ENCODE measurements at places on chromosomes 5 and 9.

DNA sequence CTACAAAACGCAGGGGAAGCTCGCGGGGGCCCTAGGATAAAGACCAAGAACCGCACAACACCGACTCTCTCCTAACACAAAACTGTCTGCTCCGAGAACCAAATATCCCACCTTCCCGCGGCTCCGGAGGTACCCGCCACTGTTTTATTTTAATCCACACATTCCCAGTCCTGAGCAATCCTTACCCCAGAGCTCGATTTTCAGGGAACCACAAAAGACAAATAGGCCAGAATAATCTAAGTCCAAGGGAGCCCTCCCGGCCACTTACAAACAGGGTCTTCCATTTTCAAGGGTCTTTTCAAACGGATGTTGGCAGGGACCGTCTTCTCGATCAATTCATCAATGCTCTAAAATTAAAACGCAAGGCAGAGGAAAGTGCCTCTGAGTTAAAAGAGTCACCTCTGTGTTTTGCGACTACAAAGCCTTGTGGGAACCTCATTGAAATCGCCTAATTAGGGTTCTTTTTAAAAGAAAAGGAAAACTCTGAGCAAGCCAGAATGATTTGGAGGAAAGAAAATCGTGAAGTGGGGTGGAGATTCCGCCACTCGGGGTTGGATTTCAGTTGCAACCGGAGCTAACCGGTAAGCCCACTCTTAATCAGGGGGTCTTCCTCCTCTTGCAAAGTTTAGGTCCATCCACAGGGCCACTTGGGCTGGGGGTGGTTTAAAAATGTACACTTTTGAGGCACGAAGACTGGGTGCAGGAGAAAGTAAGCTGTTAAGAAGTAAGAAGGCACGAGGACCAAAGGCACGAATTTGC is 1.0 kb downstream of the GLDC start:
- no peak for DNase-seq

GRCh38 chr5:423626-424261 is 19.2 kb upstream of the EXOC3 start:
- DNase-seq: no peak

DNA sequence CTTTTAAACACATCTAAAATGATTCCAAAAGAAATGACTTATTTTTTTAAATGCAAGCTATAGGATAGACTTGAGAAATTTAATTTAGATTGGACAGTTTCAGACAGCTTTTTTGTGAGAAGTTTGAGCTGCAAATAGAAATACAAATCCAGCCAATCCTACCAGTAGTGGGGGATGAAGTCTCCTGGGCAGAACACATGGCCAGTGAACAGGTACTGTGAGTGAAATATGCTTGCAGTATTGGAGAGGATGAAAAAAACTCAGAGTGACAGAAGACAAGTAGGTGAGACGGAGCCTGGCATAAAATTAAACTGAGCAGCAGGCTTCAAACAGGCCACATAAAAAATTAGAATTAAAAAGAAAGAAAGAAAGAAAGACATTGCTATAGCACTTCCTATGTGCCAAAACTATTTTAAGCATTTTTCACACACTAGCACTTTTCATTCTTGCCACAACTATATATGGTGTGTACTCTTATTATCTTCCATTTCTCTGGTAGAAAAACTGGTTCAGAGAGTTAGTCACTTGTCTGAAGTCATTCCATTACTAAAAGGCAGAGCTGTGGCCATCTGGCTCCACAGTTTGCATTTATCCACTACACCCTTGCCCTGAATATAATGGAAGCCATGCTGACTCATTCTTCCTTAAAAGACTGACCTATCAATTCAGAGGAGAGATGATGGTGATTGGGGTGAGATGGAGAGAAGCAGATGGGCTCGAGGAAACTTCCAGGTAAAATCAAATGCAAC is 310.2 kb upstream of the CTNND2 start:
- DNase-seq: peak; percentile 52

DNA sequence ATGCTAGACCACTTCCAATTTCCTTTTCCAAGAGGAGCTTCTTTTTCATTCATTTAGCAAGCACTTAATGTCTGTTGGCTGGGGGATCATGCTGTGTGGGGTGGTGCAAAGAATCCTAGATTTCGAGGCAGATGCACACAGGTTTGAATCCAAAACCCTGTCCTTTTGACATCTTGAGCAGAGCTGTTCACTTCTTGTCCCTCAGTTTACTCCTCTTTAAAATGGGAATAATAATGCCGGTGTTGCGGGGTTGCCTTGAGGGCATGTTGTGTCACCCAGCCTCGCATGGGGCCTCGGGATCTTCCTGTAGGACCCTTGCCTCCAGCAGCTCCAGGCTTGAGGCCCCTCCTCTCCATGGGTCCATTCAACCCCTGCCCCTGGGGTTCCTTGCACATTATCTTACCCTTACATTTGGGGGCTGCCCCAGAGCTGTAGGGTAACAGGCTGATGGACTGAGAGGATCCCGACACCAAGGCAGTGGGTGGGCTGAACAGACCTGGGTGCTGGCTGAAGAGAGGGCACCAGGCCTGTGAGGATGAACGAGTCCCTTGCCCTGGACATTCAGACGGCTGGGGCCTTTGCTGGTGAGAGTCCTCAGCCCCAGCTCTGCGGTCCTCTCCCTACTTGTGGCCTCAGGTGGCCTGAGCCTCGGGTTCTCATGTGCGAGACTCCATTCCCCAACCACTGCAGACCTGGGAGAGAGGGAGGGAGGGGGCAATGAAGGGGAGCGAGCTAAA is 145.8 kb downstream of the BARX1 start:
- DNase-seq: no peak

- no peak for DNase-seq
Observed at GRCh38 chr9:76609285-76610010, 150.5 kb downstream of the GCNT1 start.

DNA sequence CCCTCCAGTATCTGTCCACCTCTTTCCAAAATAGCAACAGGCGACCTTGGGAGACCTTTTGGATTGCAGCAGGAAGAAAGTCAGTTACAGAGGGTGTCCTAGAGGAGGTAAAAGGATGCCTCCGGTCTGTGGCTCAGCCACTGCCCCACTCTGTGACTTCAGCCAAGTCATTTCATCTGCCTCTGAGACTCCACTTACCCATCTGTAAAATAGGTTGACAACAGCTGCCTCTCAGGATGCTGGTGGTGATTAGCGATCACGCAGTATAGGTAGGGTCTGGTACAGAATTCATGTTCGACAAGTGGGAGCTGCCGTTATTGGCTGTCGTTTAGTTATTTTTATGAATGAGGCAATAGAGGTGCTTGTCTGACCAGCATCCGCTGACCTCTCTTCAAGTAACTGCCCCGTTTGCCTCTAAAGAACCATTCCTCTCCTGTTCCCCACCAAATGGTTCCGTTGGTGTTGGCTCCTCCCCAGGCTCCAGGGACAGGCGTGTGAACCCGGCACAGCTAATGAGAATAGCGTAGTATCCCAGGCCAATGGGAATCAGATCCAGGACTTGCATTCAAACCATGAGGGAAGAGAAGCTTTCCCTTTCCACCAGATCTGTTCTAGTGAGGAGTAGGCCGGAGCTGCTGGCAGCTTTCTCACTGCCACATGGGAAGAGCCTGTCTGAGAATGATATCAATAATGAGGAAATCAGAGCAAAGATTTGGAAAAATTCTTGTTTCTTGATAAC is 64.1 kb downstream of the SMIM23 start:
- DNase-seq: no peak

DNA sequence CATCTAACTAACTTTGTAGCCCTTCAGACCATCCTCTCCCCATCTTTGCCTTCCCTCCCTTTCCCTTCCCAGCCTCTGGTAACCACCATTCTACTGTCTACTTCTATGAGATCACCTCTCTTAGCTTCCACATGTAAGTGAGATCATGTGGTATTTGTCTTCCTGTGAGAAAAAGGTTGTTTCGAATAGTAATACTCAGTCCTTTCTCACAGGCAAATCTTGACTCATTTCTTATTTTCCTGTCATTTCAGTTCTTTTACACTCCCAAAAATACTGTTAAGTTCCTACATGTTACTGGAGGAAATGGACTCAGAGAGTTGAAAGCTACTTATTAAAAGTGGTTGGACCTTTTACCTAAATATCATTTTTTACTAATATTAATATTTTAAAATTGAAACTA is 82.1 kb downstream of the SLF1 start:
- peak; percentile 32 for DNase-seq

Data from HT1080 (cell line).